Stimulated activated CD4-positive, alpha-beta T cell treated with anti-CD3 and anti-CD28 coated beads, Interleukin-15, amount 100 ng/mL, for 1 hour (primary cell): ENCODE measurements at places on chromosomes 1 and 21.
A peak's percentile ranks its signal among the peaks of the same experiment; 100 is the strongest.

DNA sequence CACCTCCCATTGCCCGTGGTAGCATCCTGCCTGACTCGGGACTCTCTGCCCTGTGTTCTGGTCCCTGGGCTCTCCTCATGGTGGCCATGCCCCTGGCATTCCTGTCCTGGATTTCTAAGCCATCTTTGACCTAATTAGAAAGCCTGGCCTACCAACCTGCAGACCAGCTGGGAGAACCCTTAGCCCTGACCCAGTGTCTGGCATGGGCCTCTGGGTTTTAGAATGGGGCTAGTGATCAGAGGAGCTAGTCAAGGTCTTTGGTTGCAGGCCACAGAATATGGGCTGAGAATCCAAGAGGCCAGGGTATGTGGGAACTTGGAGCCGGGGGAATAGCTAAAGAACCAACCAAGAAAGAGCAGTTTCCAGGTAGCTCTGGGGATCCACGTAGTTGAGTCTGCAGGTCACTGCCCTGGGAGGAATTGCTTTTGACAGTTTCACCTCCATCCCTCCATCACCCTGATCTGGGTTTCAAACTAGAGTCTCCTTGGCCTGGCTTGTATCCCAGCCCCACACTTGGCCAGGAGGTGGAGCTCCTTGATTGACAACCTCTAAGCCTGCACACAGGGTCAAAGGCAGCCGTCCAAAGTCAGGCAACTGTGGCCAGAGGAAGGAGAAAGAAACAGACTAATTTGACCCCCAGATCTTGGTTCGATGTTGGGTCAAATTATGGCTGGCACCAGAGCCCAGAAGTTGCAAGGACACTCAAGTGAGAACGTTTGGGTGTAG lies 54.7 kb upstream of the ABCG1 start:
- DNase-seq, result peak; percentile 32

DNA sequence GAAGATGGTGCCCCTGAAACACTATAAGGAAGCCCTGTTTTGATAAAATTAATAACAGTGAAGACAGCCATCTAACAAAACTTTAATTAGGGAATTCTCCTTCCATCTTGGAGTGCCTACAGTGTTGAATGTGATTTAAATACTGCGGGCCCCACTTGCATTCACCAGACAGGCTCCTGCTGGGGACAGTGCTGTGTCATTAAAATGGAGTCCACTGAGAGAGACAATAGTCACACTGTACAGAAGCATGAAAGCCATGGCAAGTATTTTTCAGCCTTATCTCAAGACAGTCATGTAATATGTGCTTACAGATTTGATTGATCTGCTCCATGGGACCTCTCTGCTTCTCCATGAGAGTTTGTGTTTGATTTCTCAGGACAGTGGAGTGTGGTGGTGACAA lies 29.7 kb upstream of the ZBTB18 start:
- no peak for DNase-seq

DNA sequence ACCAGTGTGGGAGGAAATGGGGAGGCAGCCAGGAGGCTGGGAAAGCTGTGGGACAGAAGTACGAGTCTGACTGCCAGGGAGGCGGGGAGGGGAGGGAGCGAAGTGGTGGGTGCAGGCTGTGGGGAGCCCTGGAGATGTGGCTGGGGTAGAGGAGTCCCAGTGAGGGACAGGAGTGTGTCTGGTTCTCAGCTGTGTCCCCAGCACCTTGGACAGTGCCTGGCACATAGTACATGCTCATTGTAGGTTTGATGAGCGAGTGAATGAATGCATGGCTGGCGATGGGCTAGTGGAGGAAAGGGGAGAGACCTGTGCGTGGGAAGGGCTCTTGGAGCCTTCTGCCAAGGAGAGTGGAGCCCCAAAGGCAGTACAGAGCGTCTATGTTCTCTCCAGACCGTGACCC lies 104.1 kb downstream of the SIK1 start:
- DNase-seq, result no peak

DNA sequence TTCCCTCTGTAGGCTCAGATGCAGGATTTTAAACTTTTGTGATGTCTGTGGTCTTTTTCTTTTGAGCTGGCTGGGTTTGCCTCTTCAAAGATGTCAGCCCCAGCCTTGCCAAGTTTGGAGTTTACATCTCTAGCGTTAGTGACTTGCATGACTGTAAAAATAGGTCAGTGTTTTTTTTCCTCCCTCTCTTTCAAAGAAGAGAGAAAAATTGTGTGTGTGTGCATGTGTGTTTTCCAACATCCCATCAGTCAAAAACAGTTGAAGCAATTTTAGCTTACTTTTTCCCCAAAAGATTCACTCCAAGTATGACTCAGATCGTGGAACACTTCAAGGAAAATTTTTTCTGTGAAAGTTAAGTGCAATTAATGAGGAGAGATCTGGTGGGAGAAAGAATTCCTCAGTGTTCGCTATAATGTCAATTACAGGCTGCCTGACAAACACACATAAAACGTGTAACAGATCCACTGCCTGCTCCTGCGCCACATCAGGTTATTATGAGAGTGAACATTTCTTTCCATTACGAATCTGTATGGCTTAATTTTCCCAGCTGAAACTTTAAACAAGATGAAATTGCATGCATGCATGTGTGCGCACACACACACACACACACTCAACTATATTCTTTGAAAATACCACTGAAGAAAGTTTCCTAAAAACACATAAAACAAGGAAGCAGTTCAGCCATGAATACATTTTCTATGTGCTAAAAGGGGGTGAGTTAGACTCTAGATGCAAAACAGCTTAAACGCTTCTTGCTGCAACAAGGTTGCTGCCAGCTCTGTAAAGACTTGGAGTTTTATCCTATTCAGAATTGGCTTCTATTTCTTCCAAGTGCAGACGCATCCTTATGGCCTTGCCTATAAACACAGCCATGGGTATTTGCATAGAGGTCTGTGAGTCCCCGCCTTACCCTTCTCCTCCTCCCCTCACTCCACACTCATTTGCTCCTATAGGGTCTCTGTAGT lies 55.5 kb downstream of the TLR5 start:
- DNase-seq, result no peak
